Muscle of back (tissue), 13 donors: ENCODE measurements at places on chromosomes 1 and 21. TPM values are rescaled to one million over a fixed set of nuclear protein-coding genes. Genes with fewer than 3 reads are reported as not detected.

Gene HAO2
- not detected for polyA plus RNA-seq

Gene TMEM125
- polyA plus RNA-seq: 1.5 TPM

Gene SNAPIN
- 44.5 TPM for polyA plus RNA-seq

Gene OR2M3
- not detected for polyA plus RNA-seq

Gene TMEM82
- polyA plus RNA-seq: not detected

Gene NEK2
- polyA plus RNA-seq: 7.7 TPM

Gene IL24
- 0.47 TPM for polyA plus RNA-seq

Gene TUT4
- polyA plus RNA-seq: 49.6 TPM

Gene RGS13
- 0.88 TPM for polyA plus RNA-seq

Gene SIPA1L2
- polyA plus RNA-seq: 25.8 TPM

Gene LCA5L
- 2.7 TPM for polyA plus RNA-seq

Gene TAS1R1
- 6.7 TPM for polyA plus RNA-seq

Gene ERICH3
- polyA plus RNA-seq: 0.24 TPM

Gene RIPK4
- polyA plus RNA-seq: 0.17 TPM

Gene STUM
- 8.9 TPM for polyA plus RNA-seq

Gene DCST1
- polyA plus RNA-seq: 0.21 TPM

Gene COL11A1
- 74.4 TPM for polyA plus RNA-seq

Gene HPCAL4
- 1.8 TPM for polyA plus RNA-seq

Gene GNAI3
- 8.8 TPM for polyA plus RNA-seq

Gene CD1C
- 1.3 TPM for polyA plus RNA-seq

Gene CD164L2
- polyA plus RNA-seq: 0.11 TPM
